ENCODE measurements at places on chromosomes 7 and 10.

DNA sequence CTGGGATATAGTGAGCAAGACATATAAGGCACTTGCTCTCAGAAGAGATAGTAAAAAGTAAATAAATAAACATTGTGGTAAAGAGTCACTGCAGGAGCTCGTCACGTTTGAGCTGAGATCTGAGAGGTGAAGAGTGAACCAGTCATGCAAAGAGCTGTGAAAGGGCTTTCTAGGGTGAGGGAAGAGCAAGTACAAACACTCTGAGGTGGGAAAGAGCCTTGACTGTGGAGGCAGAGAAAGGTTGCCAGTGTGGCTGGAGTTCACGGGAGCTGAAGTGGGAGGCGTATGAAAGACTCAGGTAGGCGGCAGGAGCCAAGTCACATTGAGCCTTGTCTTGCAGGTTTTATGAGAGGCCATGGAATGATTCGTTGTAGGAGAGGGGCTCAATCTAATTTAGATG lies 141.0 kb downstream of the C1GALT1 start:
- DNase-seq, result no peak

DNA sequence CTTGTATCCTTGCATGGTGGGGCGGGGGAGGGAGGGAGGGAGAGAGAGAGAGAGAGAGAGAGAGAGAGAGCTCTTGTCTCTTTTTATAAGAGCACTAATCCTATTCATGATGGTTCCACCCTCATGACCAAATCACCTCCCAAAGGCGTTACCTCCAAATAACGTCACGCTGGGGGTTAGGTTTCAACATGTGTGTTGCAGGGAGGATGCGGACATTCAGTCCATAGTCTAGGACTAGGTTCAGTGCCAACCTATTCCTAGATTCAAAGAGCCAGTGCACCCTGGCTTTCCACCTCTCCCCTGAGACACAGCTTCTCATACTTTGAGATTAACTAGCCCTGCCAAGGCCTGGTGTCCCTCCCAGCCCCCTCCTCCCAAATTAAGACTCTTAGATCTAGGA lies 123.0 kb downstream of the GRK5 start:
- no peak for DNase-seq

DNA sequence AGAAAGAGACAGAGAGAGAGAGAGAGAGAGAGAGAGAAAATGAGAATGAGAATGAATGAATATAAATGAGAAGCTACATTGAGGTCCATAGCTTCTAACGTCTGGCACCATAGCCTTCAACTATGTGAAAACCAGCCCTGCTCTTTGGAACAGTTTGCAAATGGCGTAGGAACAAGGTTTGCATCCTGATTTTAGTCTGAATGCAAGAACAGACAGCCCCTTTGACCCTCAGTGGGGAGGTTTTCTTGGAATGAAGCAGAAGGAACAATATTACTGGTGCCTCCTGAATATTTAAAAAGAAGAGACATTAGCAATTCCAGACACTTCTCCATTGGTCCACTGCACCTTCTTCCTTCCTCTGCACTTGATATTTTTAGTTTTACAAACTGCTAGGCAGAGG lies 23.0 kb downstream of the LHPP start:
- DNase-seq, result no peak

GRCh38 chr7:3105856-3106255 lies 62.2 kb upstream of the CARD11 start:
- DNase-seq, result no peak

DNA sequence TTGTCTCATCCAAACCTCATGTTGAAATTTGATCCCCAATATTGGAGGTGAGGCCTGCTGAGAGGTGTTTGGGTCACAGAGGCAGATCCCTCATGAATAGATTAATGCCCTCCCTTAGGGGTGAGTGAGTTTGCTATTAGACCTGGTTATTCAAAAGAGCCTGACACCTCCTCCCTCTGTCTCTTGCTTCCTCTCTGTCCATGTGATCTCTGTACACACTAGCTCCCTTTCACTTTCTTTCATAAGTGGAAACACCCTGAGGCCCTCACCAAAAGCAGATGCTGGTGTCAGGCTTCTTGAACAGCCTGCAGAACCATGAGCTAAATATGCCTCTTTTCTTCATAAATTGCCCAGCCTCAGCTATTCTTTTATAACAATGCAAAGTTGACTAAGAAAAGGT lies 447.1 kb downstream of the MDFIC start:
- no peak for DNase-seq
